Central memory CD4-positive, alpha-beta T cell (primary cell): ENCODE measurements at places on chromosomes 4 and X.
A peak's percentile ranks its signal among the peaks of the same experiment; 100 is the strongest.

- no peak for DNase-seq
Measured at GRCh38 chrX:103630171-103630511, 1.4 kb downstream of the TCEAL1 start.

GRCh38 chr4:15884666-15885065 lies 53.9 kb downstream of the FGFBP1 start:
- no peak for DNase-seq

DNA sequence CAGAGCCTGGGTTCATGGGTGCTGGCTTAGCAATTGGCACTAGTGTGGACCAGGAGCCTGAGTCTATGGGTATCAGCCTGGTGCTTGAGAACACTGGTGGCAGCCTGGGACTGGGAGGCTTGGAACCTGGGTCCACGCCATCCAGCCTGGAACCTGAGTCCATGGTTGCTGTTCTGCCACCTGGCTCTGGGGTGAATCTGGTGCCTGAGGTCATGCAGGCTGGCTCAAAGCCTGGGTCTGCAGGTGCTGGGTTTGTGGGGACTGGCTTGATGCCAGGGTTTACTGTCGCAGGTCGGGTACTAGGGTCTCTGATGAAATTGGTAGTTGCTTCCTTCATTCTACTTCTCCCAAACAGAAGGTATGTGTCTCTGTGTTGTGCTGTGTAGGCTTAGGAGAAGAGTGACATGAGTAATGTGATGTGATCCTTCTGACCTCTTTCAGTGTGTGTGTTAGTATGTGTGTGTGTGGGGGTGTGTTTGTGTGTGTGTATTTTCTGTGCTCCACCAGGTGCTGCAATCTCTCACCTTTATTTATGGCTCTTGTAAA lies 517.0 kb upstream of the EPHA5 start:
- DNase-seq: no peak

GRCh38 chr4:113646442-113646822 lies 115.1 kb downstream of the CAMK2D start:
- no peak for DNase-seq

- no peak for DNase-seq
Measured at GRCh38 chr4:78665216-78665770, 110.9 kb upstream of the BMP2K start.

DNA sequence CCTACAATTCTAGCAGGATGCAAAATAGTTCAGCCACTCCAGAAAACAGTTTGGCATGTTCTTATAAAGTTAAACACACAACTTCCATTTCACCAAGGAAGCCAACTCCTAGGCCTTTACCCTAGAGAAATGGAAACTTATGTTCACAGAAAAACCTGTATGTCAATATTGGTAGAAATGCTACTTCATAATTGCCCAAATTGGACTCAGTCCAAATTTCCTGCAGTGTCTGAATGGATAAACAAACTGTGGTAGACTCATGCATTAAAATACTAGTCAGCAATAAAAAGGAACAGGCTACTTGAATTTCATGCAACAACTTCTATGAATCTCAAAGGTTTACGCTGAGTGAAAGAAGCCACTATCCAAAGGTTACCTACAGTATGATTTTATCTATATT lies 1738.8 kb upstream of the IGFBP7 start:
- DNase-seq: no peak

GRCh38 chrX:120029354-120029753 lies 48.1 kb downstream of the RHOXF2B start:
- DNase-seq: no peak

DNA sequence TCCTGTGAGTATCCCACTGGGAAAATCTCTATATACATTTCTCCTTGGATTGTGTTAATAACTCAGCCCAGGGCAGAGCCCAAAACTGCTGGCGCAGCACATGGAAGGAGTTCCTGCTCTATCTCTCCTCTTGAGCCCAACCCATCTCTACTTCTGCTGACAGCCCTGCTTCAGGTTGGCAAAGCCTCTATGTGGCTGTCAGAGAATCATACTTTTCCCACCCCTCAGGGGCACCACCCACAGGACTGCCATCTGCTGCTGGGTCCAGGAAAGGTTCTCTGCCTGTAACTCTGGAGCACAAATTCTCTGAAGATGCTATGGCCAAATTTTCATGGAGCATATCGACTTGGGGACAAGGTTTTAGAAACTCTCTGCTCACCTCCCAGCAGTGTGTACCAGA lies 278.5 kb upstream of the EMCN start:
- no peak for DNase-seq

DNA sequence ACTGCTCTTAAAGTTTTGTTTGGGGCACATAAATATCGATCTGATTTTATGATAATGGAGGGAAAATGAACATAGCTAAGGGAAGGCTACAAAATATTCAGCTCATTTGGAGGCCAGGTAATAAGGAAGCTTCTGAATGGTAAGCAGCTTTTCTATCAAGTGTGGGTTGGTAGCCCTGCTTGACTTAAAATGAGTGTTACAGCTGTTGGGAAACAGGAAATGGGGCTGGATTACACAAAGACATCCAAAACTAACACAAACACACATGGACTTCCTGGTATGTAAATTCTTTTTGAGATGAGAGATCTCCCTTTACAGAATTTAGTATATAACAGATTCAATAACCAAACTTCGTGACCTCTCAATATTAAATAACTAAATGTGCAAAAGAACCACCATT lies 58.0 kb downstream of the FGF16 start:
- DNase-seq: no peak

DNA sequence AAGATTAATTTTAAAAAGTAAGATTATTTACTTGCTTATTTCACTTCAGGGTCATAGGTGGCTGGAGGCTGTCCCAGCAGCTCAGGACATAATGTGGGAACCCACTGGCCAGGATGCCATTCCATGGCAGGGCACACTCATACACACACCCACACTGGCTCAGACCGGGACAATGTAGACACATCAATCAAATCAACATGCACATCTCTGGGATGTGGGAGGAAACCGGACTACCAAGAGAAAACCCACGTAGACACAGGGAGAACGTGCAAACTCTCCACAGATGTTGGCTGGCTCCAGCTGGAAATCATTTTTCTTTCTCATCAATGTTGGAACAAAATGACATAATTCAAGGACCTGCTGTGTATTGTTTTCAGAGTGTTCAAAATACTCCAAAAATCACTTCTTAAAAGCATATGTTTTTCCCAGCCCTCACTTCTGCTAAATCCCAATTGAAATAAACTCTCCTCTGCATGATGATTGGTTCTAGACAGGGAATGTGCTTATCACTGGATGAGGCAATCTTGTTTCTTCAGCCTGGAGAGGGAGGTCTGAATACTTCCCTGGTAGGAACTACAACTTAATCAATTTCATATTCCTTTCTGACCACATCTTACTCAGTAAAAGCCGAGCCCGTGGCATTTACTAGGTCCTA lies 18.6 kb upstream of the CPE start:
- DNase-seq: no peak

DNA sequence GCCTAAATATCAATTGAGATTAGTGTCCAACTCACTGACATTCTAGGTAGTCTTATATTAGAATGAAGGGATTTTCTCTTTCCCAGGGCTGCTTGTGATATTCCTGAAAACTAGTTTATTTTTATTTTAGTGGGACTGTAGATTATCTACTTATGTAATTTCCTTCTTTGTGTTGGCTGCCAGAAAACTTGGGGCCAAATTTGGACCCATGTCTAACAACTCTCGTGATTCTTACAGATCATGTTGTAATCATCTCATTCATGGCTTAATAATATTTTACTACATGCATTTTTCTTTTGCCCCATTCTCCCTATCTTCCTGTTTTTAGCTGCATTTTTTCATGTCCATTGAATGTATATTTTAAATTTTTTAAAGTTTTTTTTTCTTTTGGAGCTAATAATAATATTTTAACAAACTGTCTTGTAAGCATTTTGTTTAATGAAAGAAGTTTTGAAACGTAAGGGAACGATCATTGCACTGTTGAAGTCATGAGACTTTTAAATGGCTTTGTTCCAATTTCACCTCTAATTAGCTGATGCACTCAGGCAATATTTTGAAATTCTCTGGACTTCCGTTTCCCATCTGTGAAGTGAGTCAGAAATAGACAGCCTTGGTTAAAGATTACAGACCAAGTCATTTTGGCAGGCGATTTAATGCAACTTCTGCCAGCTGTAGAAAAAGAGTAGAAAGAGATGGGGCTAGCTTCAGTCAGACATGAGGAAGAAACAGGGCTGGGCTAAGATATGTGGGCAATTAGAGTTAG lies 14.3 kb upstream of the TDO2 start:
- DNase-seq: no peak

DNA sequence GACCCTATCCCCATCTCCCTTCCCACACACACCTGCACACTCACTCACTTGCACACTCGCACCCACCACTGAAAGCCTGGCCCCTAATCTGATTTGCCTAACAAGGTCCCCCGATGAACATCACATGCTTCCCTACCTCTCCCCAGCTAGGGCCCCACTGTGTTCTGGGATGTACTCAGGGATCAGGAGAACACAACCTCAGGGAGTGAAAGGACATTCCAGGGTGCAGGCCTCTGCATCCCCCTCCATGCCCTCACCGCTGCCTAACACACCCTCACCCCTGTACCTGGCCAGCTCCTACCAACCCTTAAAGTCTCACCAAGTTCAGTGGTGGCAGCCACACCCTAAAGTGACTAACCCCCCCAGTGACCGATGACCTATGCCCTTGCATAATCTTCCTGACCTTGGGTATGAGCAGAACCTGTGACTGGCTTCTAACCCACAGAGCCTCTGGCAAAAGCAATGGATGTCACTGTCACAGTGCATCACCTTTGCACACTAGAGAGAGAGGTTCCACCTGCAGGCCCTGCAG lies 2.4 kb upstream of the AFAP1 start:
- no peak for DNase-seq

- DNase-seq: no peak
Measured at GRCh38 chr4:81021981-81022380, 8.5 kb upstream of the BMP3 start.

- DNase-seq: no peak
Measured at GRCh38 chr4:183918696-183919095, 13.6 kb downstream of the STOX2 start.

- no peak for DNase-seq
Measured at GRCh38 chr4:23084559-23085248, 392.0 kb downstream of the GBA3 start.

- DNase-seq: no peak
Measured at GRCh38 chr4:10334506-10335028, 122.7 kb downstream of the ZNF518B start.

GRCh38 chr4:138241281-138242075 lies 671 bp downstream of the SLC7A11 start:
- DNase-seq: no peak

DNA sequence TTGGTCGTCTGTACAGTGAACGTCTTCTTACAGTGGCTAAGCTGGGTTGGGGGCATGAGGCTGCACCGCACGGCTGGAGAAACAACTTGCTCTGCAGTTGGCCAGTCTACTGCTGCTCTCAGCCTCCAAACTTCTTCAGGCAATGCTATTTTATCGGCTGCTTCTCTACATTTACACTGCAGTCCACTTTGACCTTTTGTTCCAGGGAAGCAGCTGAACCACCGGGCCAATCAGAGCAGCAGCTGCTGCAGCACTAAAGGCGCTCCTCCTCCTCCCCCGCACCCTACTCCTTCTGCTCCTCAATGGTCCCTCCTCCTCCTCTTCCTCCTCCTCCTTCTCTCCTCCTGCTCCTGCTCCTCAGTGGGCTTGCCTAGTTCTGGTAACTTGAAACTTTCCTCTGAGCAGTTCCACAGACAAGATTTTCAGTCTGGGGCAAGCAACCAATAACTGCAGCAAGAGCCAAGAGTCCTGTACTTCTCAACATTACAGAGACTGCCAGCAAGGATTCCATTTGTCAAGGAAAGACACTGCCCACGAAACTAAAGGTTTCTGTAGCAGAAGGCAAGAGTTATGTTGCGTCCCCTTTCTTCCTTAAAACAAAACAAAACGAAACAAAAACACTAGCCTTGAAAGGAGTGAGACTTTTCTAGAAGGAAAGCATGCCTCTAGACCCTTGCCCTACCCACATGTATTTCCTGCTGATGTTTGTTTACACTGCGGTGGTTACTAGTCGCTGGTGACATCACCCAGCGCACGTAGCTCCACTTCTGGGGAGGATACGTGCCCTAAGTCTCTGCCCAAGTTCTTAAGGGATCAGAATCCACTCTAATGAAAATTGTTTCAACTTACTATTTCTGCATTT lies 125.7 kb upstream of the NAP1L5 start:
- DNase-seq: peak; percentile 90

DNA sequence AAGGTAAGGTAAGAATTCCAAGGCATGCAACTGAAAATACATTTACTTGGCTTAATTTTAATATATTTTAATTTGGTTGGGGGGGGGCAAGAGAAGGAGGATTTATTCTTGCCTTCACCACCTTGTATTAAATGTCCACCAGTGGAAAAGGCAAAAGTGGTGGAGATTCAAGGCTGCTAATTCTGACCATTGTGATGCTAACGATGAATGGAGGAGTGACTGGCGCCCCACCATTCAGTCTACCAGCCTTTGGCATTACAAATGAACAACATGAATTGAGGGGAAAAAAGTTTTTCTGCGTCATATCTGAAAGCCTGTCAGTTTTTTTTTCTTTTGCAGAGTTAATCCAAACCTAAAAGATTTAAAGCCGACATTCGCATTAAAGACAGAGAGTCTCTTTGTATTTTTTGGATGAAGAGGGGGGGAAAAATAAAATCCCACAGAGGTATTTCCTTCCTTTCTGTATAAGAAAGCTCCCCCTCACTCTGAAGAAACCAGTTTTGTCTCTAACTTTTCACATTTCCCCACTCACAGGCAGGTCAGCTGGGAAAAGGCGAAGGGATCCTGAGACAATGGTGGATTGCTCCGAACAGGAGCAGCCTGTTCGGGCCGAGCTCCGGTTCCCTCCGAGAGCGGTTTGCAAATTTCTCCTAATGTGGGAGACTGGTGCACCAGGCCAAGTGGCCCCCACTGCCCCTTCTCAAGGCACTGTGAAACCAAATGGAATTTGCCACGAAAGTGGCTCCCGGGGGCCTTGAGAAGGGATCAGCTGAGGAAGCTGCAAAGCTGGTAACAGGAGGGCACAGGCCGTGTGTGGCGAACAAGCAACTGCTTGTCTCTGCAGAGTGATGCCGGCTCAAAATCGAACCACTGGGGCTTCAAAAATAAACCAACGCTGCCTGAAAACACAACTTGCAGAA lies 28.1 kb downstream of the SHISA3 start:
- DNase-seq: no peak

GRCh38 chr4:181949704-181950312 lies 293.4 kb upstream of the TENM3 start:
- no peak for DNase-seq

DNA sequence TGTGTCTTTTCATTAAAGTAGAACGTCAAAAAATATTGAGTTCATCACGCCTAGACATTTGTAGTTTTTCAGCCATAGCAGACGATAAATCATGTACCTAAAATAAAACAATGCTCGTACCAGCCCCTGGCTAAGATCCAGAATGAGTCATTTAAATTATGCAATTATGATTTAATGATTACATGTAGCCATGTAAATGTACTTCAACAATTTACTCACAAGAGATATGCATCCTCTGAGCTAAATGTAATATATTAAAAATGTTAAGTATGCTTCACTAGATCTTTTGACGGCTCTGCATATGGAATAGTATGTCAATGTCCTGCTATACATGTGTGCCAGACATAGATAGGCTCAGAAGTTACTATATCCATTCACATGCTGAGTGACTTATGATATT lies 1077.8 kb downstream of the ARAP2 start:
- DNase-seq: no peak

- DNase-seq: no peak
Measured at GRCh38 chrX:124378643-124379042, 32.3 kb downstream of the SH2D1A start.
